ENCODE measurements at places on chromosomes 13 and 19. TPM values are rescaled to one million over a fixed set of nuclear protein-coding genes. Genes with fewer than 3 reads are reported as not detected.

Gene SIGLEC12
- total RNA-seq: not detected

Gene KIR2DL4
- not detected for total RNA-seq

Gene LIM2
- total RNA-seq: not detected

Gene CGB8
- not detected for total RNA-seq

Gene MYO1F
- 0.09 TPM for total RNA-seq

Gene SETDB2
- total RNA-seq: 6.1 TPM

Gene ZNF382
- 4.6 TPM for total RNA-seq

Gene TRPM4
- total RNA-seq: 14.0 TPM

Gene ZNF440
- total RNA-seq: 6.6 TPM

Gene RAB3D
- total RNA-seq: 16.3 TPM

Gene CGB3
- not detected for total RNA-seq

- no peak for DNase-seq
Measured at GRCh38 chr13:36157480-36157879, 26.3 kb upstream of the DCLK1 start.

- DNase-seq: peak; percentile 21
Measured at GRCh38 chr13:29754473-29754806, 96.0 kb downstream of the UBL3 start.

DNA sequence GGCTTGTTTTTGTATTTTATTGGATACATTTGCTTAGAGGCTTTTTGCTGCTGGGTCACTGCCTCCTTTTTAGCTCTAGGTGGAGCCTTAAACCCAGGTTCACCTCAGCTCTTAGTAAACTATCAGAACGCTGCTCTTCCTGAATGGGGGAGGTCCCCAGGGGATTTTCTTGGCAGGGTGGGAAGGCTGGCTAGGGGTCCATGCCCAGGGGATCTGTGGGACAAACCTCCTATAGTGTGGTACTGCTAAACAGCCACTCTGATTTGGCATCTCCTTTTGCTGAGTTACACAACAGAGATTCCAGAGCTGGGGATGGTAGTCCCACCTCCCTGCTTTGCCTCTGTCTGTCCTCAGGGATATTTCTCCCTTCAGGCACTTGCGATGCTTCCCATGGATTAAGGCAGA is 204.9 kb downstream of the ZIC5 start:
- DNase-seq: no peak

DNA sequence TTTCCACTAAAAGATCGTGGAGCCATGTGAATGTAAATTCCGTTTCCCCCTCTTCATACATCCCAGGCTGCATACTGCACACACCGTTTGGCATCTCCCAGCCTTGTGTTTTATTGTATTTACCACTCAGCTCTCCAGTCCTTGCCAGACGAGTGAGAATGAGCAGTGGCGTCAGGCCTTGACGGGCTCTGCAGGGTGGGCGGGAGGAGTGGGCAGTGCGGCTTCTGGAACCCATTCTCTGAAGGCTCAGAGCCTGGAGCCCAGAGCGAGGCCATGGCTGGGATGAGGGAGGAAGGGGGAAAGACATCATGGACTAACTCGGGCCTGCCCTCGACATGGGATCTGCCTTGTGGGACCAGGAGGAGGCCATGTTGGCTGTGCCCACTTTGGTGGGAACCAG is 25.1 kb downstream of the BICRA start:
- no peak for DNase-seq

DNA sequence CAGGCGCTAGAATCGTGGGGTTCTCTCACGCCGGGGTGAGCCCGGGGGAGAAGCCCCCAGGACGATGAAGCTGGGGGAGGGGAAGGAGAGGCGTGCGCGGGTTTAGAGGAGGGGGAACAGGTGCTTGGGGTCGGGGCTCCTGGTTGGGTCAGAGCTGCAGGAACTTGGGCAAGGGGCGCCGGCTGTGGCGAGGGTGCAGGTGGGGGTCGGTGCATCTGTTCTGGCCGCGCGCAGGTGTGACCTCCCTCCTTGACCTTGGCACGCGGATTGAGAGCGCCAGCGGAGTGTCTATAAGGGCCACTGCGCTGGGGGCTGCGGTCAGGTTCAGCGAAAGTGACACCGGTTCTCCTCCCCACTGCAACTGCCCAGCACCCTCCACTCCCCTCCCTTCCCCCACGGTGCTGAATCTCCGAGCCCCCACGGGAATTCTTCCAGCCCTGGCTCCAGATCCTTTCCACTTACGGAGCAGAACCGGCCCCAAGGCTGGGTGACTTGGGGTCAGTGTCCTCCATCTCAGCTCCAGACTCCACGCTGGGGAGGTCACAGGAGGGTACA is 618 bp downstream of the TMEM38A start:
- DNase-seq: no peak

GRCh38 chr19:5828661-5829566 is 10.6 kb downstream of the FUT6 start:
- DNase-seq: peak; percentile 4

DNA sequence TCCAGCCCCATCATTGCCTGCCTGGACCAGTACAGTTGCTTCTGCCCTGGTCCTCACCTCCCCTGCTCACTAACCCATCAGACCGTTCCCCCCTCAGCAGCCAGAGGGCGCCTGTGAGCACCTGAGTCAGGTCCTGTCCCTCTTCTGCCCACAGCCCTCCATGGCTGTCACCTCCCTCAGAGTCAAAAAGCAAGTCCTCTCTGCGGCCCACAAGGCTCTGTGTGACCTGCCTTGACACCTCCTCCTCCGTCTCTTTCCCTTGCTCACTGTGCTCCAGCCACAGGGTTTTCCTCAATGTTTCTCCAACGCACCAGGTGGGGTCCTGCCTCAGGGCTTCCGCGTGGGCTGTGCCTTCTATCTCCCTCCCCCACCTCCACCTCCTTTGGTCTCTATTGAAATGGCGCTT is 29.4 kb upstream of the PTPRS start:
- no peak for DNase-seq

DNA sequence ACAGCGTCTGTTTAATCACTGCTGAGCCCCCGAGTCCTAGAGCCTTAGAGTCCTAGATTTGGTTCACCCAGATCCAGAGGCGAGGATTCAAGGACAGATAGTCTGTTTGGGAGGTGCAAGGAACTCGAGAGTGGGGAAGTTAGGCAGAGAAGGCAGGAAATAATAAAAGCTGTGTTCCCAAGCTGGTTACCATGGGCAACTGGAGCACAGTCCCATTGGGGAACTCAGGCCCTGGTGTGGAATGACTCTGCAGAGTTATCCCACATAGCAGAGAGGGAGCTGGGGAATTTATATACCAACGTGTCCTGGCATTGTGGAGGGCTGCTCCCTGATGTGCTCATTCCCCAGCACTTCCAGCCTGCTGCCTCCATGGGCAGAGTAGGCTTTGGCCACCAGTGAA is 9.7 kb downstream of the IGSF23 start:
- peak; percentile 31 for DNase-seq

DNA sequence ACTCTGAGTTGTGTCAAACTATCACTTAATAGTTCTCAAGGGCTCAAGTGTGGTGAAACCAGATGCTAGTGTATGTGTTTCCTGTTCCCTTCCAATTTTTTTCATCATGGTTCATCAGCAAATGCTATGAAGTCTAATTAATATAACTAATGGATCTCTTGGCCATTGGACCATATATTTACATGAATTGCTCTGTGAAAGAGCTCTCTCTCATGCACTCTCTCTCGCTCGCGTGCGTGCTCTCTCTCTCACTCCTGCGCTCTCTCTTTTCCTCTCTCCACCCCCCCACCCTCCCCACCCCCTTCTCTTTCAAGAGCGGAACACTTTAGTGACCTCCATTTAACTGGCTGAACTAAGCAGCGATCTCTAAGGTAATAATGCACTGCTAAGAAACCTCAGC is 547.0 kb upstream of the GPC6 start:
- DNase-seq: no peak

GRCh38 chr13:21225082-21225481 is 48.6 kb downstream of the MRPL57 start:
- no peak for DNase-seq

GRCh38 chr19:2312820-2313501 is 5.0 kb upstream of the LINGO3 start:
- no peak for DNase-seq

GRCh38 chr13:80086304-80086721 is 254.6 kb downstream of the SPRY2 start:
- peak; percentile 14 for DNase-seq

- DNase-seq: no peak
Measured at GRCh38 chr13:110431425-110432294, 124.6 kb downstream of the COL4A2 start.

DNA sequence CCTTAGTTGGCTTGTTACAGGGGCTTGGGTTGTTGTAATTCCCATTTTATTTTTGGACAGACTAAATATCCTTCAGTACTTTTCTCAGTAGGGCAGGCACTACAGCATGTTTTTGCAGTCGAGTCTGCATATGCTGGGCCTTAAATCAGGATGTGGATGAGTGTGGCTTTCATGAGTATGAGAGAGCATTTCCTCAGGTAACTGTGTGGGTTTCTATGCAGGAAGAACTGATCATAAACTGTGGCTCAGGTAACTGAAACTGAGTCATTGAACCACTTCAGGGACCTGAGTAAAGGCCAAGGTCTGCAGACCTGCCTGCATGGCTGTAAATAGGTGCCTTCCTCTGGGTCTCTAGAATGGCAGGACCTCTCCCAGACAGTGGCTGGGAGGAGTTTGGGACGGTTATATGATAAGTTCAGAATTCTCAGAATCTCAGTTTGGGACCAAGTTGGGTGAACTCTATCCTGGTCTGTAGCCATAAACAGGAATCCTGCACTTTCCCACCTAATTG is 112.1 kb downstream of the ZNF737 start:
- DNase-seq: no peak

- no peak for DNase-seq
Measured at GRCh38 chr19:47729799-47730520, 15.4 kb upstream of the NOP53 start.

DNA sequence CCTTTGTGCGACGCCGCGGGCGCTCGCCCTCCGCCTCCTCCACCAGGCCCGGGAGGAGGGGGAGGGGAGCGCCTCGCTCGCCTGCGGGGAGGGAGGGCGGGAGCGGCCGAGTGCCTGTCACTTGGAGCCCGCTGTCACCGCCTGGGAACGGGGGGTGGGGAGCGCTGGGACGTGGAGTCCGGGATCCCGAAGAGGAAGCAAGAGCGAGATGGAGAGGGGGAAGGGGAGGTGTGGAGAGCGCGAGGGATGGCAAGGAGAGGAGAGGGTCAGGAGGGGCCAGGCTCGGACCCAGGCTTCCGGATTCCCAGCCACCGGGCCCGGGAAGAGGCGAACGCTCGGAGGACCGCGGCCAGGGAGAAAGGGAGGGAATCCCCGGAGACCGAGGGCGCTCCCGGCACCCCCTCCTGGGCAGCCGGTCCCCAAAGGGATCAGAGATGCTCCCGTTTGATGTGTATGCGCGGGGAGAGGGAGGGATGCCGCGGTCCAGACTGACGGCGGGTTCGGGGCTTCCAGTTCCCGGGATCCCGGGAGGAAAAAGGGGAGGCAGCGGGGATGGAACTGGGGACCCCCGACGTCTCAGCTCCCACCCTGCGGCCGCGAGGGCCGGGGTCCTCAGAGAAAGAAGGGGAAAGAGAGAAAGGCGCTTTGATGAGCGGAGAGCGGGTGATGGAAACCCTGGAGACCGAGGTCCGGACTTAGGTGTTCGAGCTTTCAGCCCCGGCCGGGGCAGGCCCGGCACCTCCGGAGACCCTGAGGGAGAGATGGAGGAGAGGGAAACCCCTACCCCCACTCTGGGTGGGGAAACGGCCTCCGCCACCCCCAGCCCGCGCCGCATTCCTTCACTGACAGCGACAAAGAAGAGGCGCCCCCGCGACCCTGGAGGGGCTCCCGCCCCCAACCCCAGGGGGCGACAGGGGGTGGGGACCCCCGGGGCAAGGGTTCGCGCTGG is 4.7 kb upstream of the DPF1 start:
- no peak for DNase-seq

DNA sequence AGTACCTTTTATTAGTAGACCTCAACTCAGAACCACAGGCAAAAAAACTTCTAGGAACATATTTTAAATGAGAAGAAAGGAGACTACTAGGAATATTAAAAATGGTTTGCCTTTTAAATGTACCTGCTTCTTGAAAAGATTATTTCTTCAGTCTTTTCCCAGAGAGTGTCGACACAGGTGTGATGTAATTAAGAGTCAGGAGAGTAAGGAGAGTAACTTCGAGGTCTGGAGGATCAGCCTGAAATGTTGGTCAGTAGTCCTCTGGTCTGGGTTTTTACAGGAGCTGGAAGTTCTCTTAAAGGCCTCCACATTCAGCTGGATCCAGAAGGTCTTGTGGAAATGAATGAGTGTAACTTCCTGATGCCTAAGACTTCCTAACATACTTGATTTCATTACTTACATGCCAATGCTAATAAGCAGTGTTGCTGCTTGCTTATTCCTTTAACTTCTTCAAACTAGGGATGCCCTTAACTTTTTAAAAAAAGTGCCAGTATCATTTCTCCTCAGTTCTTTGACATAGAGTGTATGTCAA is at the start of gene KCTD4:
Gene KCTD4 (minus strand): TSS at position 345 of the 532 bp plus-strand sequence. CDS start 6,478 bp downstream, outside the sequence.
- peak; percentile 37 for DNase-seq

- DNase-seq: peak; percentile 20
Measured at GRCh38 chr19:30686176-30686820, 314.1 kb downstream of the ZNF536 start.

DNA sequence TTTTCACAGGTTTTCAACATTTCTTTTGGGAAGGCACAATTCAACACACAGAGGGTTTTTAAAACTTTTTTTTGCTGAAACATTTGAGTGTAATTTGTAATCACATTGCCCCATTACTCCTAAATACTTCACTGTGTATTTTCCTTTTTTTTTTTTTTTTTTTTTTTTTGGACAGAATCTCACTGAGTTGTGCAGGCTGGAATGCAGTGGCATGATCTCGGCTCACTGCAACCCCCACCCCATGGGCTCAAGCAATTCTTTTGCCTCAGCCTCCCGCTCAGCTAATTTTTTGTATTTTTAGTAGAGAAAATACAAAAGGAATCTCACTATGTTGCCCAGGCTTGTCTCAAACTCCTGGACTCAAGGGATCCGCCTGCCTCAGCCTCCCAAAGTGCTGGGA is 14.8 kb upstream of the DNAJC15 start:
- peak; percentile 37 for DNase-seq

DNA sequence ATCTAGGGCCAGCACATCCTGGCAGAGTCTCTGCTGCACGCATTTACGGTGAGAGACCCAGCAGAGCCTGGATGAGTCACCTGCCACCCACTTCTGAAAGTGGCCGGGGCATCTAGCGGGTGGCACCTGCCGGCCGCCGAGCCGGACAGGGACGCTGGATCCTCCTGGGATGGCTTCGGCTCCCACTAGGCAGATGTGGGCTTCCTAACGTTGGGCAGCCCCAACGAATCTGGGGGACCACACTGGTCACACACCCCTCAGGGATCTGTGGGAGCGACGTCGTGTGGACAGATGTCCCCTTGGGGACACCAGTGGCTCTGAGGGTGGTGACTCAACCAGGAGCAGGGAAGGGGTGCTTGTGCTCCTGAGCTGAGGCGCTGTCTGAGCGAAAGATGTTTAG is 32.2 kb downstream of the TMEM255B start:
- DNase-seq: no peak

- DNase-seq: peak; percentile 28
Measured at GRCh38 chr13:98390086-98390715, 186.7 kb downstream of the STK24 start.
